Stimulated activated CD4-positive, alpha-beta T cell treated with anti-CD3 and anti-CD28 coated beads, TNF-alpha, amount 100 ng/mL, for 24 hours (primary cell): ENCODE measurements at places on chromosomes 5 and 9.

DNA sequence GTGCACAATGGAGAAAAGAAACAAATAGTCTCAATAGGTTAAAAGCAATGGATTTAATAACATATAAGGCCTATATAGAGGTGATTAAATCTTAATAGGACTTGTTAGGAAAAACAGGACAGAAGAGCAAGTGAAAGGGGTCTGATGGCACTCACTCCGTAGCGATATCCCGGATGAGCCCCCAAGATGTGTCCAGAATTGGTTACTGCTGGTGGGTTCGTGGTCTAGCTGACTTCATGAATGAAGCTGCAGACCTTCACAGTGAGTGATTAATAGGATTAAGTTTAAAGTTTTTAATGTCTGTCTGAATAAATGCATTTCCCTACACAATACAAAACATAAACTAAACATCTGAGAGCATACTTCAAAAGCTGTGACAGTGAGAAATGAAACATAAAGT is 110.4 kb upstream of the FAM174A start:
- DNase-seq = no peak

DNA sequence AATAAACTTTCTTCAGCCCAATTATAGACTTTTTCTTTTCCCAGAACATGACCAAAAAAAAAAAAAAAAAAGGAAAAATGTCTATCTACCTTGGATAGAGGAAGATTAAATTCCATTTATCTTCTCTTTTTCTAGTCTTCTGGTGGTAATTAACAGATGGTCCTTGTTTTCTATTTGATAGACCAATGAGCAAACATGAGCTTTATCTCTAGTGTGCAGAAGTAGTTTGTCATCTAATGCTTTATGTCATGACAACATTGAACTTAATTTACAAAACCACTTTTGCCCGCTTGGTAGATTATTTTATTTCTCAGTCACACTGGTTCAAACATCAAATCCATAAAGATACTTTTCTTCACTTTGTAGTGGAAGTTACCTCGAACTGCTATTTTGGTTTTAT is 69.5 kb upstream of the ELL2 start:
- no peak for DNase-seq

- DNase-seq = no peak
These were observed 129.8 kb upstream of the IL12B start for GRCh38 chr5:159459951-159460538.

- DNase-seq = no peak
These were observed 21.1 kb upstream of the TLR4 start for GRCh38 chr9:117682955-117683710.

DNA sequence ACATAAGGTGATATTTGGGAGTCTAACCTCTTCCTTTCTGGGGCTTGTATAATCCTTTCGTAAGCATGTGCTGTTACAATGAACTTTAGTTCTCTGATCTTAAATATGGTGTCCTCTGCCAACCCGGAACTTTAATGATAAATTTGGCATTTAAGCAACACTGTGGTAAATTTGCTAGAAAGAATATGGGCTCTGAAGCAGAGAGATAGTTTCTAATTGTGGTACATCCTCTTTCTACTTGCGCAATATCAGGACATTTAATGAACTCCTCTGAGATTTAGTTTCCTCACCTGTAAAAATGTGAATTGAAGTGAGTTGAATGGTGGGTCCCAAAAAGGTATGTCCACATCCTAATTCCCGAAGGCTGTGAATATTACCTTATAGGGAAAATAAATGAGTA is 364.7 kb downstream of the CAAP1 start:
- DNase-seq = no peak

GRCh38 chr5:107224272-107224671 is 446.5 kb downstream of the EFNA5 start:
- no peak for DNase-seq

DNA sequence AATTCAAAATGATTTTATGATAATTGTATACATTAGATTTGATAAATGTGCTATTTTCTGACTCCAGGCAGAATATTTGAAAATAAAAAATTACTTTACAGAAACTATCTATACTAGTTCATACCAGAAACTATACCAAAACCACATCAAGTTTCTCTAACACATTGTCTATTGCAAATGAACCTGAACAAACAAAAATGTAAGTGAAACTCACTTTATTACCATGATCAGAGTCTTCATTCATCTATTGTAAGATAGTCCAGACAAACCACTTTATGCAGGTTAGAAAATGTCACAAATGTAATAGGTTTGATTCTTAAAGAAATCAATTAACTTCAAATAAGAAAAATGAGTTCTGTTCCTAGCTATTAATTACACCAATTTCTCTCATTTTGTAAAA is 99.4 kb downstream of the OXCT1 start:
- no peak for DNase-seq

DNA sequence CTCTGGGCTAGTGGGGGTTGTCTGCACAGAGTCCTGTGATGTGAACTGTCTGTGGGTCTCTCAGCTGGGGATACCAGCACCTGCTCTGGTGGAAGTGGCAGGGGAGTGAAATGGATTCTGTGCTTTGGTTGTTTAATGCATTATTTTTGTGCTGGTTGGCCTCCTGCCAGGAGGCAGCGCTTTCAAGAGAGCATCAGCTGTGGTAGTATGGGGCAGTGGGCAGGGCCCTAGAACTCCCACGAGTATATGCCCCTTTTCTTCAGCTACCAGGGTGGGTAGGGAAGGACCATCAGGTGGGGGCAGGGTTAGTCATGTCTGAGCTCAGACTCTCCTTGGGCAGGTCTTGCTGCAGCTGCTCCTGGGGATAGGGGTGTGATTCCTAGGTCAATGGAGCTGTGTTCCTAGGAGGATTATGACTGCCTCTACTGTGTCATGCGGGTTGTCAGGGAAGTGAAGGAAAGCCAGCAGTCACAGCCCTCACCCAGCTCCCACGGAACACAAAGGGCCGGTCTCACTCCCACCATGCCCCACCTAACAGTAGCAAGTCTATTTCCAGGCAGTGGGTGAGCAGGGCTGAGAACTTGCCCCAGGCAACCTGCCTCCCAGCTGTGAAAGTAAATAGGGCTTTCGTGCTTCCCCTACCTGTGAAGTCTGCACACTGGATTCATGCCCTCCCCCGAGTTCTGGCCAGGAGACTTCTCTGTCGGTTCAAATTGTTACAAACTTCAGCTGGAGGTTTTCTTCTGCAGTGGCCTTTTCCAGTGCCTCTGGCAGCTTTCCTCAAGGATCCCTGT is 25.7 kb upstream of the FAM81B start:
- DNase-seq = no peak

- no peak for DNase-seq
These were observed 9.1 kb downstream of the ZNF300 start for GRCh38 chr5:150895431-150896428.

DNA sequence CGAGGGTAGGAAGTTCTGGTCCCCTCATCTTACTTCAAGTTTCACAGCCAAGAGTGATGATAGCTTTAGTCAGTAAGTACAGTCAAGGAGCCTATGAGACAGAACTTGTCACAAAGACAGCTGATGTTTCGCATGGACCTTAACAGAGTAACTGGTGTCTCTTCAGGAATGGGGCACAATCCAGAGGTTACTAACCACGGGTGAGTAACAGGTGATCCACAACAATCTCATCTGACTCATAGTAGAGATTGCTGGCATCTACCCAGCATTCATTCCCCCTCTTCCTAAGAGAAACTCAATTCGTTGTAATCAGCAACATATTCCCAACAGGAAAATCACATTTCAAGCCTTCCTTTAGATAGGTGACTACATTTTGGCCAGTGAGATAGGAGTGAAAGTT is 126.7 kb downstream of the SNX18 start:
- DNase-seq = no peak

DNA sequence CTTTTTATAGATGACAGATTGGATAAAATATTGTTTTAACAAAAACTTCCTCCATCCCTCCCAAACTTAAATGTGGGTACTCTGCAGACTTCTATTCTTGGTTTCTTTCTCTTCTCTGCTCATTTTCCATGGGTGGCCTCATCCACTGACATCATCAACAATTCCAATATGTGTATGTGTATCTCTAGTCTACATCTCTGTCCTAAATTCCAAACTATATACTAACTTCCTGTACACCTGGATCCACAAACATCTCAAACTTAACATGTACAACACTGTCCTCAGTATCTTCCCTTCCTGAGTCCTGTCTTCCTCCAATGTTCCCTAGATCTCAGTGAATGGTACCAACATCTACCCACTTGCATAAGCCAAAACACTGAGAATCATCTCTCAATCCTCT is 28.5 kb upstream of the CDK5RAP2 start:
- DNase-seq = no peak

GRCh38 chr9:121313458-121314152 is 45.6 kb downstream of the GSN start:
- no peak for DNase-seq

DNA sequence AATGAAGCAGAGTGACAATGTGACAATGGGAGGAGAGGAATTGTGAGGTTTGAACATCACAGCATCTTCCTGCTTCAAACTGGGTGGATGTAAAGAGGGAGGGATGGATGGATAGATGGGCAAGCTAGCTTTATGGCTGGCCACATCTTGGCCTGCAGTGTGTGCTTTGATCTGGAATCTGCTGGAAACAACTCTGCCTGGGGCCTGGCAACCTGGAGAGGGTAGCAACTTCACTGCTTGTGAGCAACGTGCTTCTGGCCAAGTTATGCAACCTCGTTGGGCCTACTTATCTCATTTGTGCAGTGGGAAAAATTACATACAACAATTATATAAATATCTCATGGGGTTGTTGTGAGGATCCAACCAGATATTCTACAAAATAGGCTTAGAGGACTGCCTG is 5.3 kb downstream of the IL9 start:
- DNase-seq = no peak

DNA sequence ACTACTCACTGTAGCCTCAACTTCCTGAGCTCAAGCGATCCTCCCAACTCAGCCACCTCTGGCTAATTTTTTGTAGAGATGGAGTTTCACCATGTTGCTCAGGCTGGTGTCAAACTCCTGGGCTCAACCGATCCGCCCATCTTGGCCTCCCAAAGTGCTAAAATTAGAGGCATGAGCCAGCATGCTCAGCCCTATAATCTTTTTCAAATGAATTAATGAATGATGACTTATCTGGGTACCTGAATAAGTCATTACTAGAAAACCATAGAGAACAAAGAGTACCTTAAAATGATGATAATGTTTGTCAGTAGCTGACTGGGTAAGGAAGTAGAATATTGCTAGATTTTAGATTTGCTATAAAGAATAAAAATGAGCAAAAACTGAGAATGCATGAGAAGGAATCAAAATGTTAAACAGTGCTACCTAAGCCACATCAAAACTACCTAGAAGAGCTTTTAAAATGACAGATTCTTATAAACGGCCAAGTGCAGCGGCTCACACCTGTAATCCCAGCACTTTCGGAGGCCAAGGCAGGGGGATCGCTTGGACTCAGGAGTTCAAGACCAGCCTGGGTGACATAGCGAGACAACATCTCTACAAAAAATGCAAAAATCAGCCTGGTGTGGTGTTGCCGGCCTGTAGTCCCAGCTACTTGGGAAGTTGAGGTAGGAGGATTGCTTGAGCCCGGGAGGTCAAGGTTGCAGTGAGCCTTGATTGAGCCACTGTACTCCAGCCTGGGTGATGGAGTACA is 13.6 kb downstream of the FNBP1 start:
- DNase-seq = peak; percentile 59

- no peak for DNase-seq
These were observed 29.8 kb upstream of the PPARGC1B start for GRCh38 chr5:149700347-149700746.

DNA sequence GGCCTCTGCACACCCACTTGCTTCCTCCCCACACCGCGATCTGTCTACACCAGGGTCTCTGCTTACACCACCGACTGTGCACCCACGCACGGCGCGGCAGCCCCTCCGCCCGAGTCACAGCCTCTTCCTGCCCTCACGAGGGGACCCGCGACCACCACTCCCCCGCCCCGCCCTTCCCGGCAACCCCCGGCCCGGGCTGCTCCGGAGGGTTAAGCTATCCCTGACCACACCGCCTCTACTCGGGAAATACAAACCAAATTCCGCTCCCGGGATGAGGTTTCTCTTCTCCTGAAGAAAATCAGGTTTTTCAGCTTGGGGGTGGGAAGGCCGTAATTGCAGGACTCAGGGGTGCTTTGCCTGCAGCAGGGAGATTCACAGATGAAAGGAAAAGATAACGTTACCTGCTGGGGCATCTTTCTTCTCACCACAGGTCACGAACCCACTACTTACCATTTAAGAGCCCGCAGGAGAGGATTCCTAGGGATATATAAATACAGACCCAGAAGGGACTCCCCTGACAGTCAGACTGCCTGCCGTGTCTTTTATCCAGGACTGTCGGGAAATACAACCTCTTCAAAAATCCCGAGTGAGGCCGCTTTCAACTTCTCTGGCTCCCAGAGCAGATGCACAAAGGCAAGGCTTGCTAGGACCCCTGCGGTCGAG is 63.5 kb downstream of the ROR2 start:
- no peak for DNase-seq

GRCh38 chr9:126915281-126915816 is 767 bp downstream of the RALGPS1 start:
- DNase-seq = peak; percentile 12

- no peak for DNase-seq
These were observed 46.7 kb upstream of the MACIR start for GRCh38 chr5:103211576-103212561.

- no peak for DNase-seq
These were observed 265.5 kb upstream of the ADRA1B start for GRCh38 chr5:159650803-159651202.

GRCh38 chr5:58491216-58491892 is at the start of gene GAPT:
TSS of gene GAPT (plus strand) at chr5:58491435. CDS start at chr5:58494537, 3,102 bp downstream.
- no peak for DNase-seq

- DNase-seq = no peak
These were observed 22.7 kb downstream of the ANXA2R start for GRCh38 chr5:43017428-43017815.

GRCh38 chr5:135221187-135221473 is 177.9 kb downstream of the MACROH2A1 start:
- DNase-seq = no peak

GRCh38 chr9:100515578-100516494 is 42.9 kb downstream of the TMEFF1 start:
- DNase-seq = no peak
